Hepatocyte (in vitro differentiated cells): ENCODE measurements at places on chromosomes 16 and 17. TPM values are rescaled to one million over a fixed set of nuclear protein-coding genes. Genes with fewer than 3 reads are reported as not detected.

DNA sequence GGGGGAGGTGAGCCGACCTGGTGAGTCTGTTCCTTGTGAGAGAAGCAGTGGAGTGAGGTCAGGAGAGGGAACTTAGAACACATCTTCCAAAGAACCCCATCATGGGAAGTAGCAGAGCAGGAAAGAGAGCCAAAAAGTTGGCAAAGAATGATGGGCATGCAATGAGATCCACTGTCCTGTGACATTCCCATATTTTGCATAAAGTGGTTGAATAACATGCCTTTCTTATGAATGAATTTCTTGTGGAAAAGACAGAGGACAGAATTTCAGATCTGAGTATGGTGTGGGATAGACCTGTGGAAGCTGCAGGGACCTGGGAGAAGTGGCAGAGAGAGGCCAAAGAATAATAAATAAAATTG is 41.3 kb downstream of the TMEM100 start:
- no peaks in the 10 kb centered on the region for H3K27me3 ChIP-seq
- H3K27ac ChIP-seq, result no peak overlapping the region
- no peak overlapping the region for H3K4me3 ChIP-seq
- H3K4me1 ChIP-seq, result no peaks in the 10 kb centered on the region

DNA sequence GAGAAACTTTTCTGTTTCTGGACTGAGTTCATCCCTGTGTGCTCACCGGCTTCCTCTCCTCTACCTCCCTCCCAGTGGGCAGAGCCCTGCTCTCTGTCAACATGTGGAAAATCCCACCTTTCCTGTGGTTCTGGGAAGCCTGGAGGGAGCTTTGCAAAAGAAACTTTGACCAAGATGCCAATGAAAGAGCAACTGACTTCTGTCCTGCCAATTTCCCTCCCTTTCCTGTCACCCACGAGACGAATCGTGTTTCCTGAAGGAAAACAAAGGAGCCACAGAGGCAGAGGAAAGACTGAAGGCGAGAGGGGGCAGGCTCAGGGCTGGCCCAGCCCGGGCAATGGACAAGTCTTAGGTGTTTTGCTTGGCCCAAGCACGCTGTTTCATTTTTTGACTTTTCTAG is 82.8 kb downstream of the PLCG2 start:
- H3K4me3 ChIP-seq, result no peak overlapping the region
- no peaks in the 10 kb centered on the region for H3K4me1 ChIP-seq
- no peak for DNase-seq
- H3K27ac ChIP-seq, result no peak overlapping the region
- H3K36me3 ChIP-seq, result no peaks in the 10 kb centered on the region

- H3K27me3 ChIP-seq, result peaks cover 28% of the 10 kb centered on the region
- peak overlapping the region; percentile 91 for H3K27ac ChIP-seq
- H3K36me3 ChIP-seq, result no peaks in the 10 kb centered on the region
Observed at GRCh38 chr16:67246081-67246755, 1.1 kb downstream of the FHOD1 start.

Gene ZNF750
- 0.12 and 0.27 TPM in 2 replicates for total RNA-seq

Gene LPO
- total RNA-seq, result 0.24 and 1.0 TPM in 2 replicates

DNA sequence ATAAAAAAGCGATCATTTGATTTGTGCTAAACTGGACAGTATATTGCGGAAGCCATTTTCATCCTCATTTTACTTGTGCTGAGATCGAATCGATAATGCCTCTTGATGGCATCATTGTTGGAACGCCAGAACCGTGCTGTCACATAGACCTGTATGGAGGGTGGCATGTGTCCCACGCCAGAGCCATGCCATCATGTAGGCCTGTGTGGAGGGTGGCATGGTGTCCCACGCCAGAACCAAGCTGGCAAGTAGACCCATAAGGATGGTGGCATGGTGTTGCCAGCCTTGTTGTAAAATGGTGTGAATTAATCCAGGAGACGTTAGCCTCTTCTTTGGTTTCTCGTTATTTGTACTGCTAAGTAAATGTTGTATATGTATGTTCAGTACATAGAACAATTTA is 222.7 kb upstream of the CHMP6 start:
- no peaks in the 10 kb centered on the region for H3K27me3 ChIP-seq
- H3K4me3 ChIP-seq, result no peak overlapping the region
- H3K4me1 ChIP-seq, result peaks cover 10% of the 10 kb centered on the region
- DNase-seq, result no peak
- H3K27ac ChIP-seq, result no peak overlapping the region

DNA sequence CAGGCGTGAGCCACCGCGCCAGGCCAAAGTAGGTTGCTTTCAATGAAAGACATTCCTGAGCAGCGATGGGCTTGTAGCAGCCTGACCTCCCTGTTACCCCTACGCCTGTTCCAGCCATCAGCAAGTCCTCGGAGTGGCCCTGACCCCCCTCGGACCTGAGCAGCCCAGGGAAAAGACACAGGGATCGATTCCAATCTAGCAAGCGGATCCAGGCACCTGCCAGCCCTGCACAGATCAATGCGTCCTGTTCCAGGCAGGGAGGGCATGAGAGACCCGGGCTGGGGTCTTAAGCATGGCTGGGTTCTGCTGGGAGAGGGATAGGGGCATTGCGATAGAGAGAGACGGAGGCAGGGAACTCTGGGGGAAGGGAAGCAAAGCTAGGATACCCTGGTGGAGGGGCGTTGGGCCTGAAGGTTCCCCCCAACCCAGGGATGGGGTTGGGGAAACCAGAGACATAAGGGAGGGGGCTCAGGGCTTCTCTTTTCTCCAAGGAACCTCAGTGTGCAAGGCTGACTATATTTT is 21.9 kb downstream of the SRCIN1 start:
- no peaks in the 10 kb centered on the region for H3K36me3 ChIP-seq
- peaks cover 15% of the 10 kb centered on the region for H3K27me3 ChIP-seq
- DNase-seq, result no peak
- no peak overlapping the region for H3K27ac ChIP-seq
- H3K4me3 ChIP-seq, result no peak overlapping the region
- peaks cover 11% of the 10 kb centered on the region for H3K4me1 ChIP-seq

Gene TP53TG3B
- total RNA-seq, result not detected in 2 replicates

- no peak overlapping the region for H3K4me3 ChIP-seq
- no peaks in the 10 kb centered on the region for H3K4me1 ChIP-seq
- H3K36me3 ChIP-seq, result no peaks in the 10 kb centered on the region
- no peaks in the 10 kb centered on the region for H3K27me3 ChIP-seq
Observed at GRCh38 chr17:29959658-29960337, 18.4 kb downstream of the EFCAB5 start.

GRCh38 chr16:84544031-84544773 is 39.7 kb upstream of the MEAK7 start:
- H3K27me3 ChIP-seq, result no peaks in the 10 kb centered on the region
- DNase-seq, result no peak
- no peaks in the 10 kb centered on the region for H3K4me1 ChIP-seq
- H3K27ac ChIP-seq, result no peak overlapping the region
- H3K4me3 ChIP-seq, result no peak overlapping the region

Gene ATXN7L3
- 64.0 and 64.3 TPM in 2 replicates for total RNA-seq

Gene DBNDD1
- total RNA-seq, result 5.5 and 8.5 TPM in 2 replicates

DNA sequence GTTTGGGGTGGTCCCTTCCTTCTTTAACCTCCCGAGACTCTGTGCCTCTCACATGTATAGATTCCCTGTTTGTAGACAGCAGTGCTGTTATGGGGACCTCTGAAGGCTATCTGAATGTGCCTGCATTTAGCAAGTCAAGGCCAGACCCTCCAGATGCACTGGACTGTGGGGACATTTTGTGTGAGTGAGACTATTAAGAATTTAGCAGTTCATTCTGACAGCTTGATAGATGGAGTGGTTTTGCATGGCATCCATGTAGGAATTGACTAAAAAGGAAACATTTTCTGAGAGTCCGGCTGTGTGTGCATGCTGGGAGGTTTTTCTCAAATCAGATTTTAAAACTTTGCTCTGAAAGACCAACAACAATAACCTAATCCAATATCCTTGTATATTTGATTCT is 226.3 kb downstream of the MSI2 start:
- H3K4me3 ChIP-seq, result no peak overlapping the region
- no peaks in the 10 kb centered on the region for H3K27me3 ChIP-seq
- no peak for DNase-seq
- no peaks in the 10 kb centered on the region for H3K36me3 ChIP-seq

Gene CD300LG
- not detected in 2 replicates for total RNA-seq

DNA sequence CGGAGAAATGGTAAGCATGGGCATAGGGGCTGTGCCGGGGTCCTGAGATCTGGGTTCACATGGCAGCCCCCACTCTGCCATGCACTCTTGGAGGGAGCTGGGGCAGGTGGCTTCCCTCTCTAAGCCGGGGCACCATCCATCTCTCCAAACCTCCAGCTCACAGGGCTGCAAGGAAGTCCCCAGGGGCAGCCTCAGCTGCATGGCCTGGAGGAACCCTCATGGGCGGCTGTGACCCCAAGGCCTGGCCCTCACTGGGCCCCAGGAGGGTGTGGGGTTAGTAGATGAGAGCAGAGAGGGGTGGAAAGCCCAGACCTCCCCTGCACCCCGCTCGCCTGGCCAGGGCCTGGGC is 2.6 kb downstream of the CTRB2 start:
- no peaks in the 10 kb centered on the region for H3K27me3 ChIP-seq
- no peaks in the 10 kb centered on the region for H3K36me3 ChIP-seq
- DNase-seq, result no peak
- no peak overlapping the region for H3K27ac ChIP-seq
- no peak overlapping the region for H3K4me3 ChIP-seq
- H3K4me1 ChIP-seq, result no peaks in the 10 kb centered on the region

DNA sequence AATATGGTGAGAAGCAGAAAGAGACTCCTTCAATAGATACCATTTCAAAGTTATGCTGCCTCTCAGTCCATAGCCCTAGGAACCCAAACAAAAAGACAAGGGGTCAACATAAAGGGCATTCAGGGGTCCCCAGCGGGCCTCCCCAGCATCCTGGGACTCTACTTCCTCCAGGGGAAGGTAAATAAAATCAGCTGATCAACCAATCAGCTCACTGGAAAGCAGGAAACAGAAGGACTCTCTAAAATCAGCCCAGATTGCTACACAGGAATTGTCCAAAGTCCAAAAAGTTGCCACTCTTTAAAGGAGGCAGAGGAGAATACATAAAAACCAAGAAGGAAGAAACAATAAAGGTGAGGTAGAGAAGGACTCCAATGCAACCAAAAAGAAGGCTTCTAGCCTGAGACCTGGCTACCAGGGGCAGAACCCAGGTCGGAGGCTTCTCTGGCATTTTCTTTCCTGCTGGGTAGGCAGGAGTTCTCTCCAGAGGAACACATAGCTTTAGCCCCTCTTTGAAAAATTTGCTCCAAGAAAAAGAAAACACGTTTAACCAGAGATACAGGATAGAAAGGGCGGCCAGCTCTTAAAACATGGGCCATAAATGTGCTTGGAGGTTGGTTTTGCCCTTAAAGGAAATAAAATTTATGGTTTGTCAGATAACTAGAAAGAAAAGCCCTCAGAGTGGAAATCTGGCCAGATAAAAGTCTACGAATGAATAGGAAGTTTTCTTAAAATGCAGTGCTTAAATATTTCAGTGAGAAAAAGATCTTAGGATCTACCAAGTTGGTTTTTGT is 404.6 kb downstream of the SOX9 start:
- peaks cover 9% of the 10 kb centered on the region for H3K4me1 ChIP-seq
- H3K36me3 ChIP-seq, result no peaks in the 10 kb centered on the region

GRCh38 chr17:79466562-79467350 is 144.1 kb downstream of the RBFOX3 start:
- H3K27ac ChIP-seq, result no peak overlapping the region
- no peak overlapping the region for H3K4me3 ChIP-seq
- no peaks in the 10 kb centered on the region for H3K4me1 ChIP-seq
- no peak for DNase-seq

- no peaks in the 10 kb centered on the region for H3K36me3 ChIP-seq
- H3K27me3 ChIP-seq, result no peaks in the 10 kb centered on the region
- no peak for DNase-seq
- H3K4me1 ChIP-seq, result no peaks in the 10 kb centered on the region
Observed at GRCh38 chr17:67417507-67417906, 40.4 kb downstream of the PITPNC1 start.

Gene CDR2L
- 12.8 and 16.4 TPM in 2 replicates for total RNA-seq

Gene ST6GALNAC1
- total RNA-seq, result 17.7 and 29.6 TPM in 2 replicates
